ENCODE measurements at places on chromosomes 13 and 19. TPM values are rescaled to one million over a fixed set of nuclear protein-coding genes. Genes with fewer than 3 reads are reported as not detected.

The ADGRE3 gene
- polyA plus RNA-seq = 0.55 TPM

The SETDB2 gene
- 4.7 TPM for polyA plus RNA-seq

The C13orf42 gene
- not detected for polyA plus RNA-seq

The DCT gene
- 0.24 TPM for polyA plus RNA-seq

The ZFP14 gene
- 0.61 TPM for polyA plus RNA-seq

The CLEC11A gene
- polyA plus RNA-seq = 5.3 TPM

The FPR3 gene
- 0.67 TPM for polyA plus RNA-seq

The SMIM44 gene
- polyA plus RNA-seq = not detected

The CGB5 gene
- not detected for polyA plus RNA-seq

The SLC5A5 gene
- polyA plus RNA-seq = 0.06 TPM

The C13orf46 gene
- 1.7 TPM for polyA plus RNA-seq

The CEACAM6 gene
- 3.2 TPM for polyA plus RNA-seq

The ZNF566 gene
- polyA plus RNA-seq = 3.7 TPM

The LCP1 gene
- polyA plus RNA-seq = 66.6 TPM

The ZNF805 gene
- polyA plus RNA-seq = 1.4 TPM

Data from adipose tissue (tissue), 3 donors.